ENCODE measurements at places on chromosomes 7 and 10. TPM values are rescaled to one million over a fixed set of nuclear protein-coding genes. Genes with fewer than 3 reads are reported as not detected.

Gene EPO
- total RNA-seq, result not detected

Gene PAPSS2
- total RNA-seq, result 399 TPM

Gene PILRA
- 7.8 TPM for total RNA-seq

Gene SLC26A3
- total RNA-seq, result 3,849 TPM

Gene NXPH1
- not detected for total RNA-seq

Gene SRRM3
- total RNA-seq, result 0.43 TPM

Gene FGF8
- total RNA-seq, result not detected

Gene LRIT1
- not detected for total RNA-seq

Gene SMURF1
- 36.0 TPM for total RNA-seq

Gene HGF
- 1.4 TPM for total RNA-seq

Gene MORN4
- total RNA-seq, result 1.9 TPM

Gene STEAP1B
- not detected for total RNA-seq

Gene CPVL
- 8.1 TPM for total RNA-seq

Gene CALCR
- not detected for total RNA-seq

Gene ADARB2
- total RNA-seq, result 4.2 TPM

Gene FAM241B
- total RNA-seq, result 2.2 TPM

Gene TAS2R41
- not detected for total RNA-seq

Gene TMEM72
- total RNA-seq, result 14.9 TPM

Gene C10orf53
- total RNA-seq, result not detected

Gene EN2
- total RNA-seq, result not detected

Gene TMEM139
- total RNA-seq, result 46.6 TPM

Gene ANKRD61
- total RNA-seq, result not detected

Gene GRM3
- not detected for total RNA-seq

Gene ACSM6
- not detected for total RNA-seq

Gene LRRD1
- not detected for total RNA-seq

Gene MACC1
- 9.8 TPM for total RNA-seq

Gene LRRC4
- total RNA-seq, result 7.6 TPM

Gene HTR5A
- total RNA-seq, result not detected

Gene GPR146
- total RNA-seq, result 5.7 TPM

Gene CFAP43
- total RNA-seq, result 0.58 TPM

Gene SFRP5
- total RNA-seq, result 0.41 TPM

Gene HMX2
- total RNA-seq, result 0.25 TPM
